ENCODE measurements at places on chromosomes 5 and 9.

GRCh38 chr5:90193185-90193822 lies 216.3 kb downstream of the CETN3 start:
- no peak for DNase-seq

- DNase-seq = no peak
Measured at GRCh38 chr9:33426843-33427293, 20.5 kb downstream of the AQP3 start.

DNA sequence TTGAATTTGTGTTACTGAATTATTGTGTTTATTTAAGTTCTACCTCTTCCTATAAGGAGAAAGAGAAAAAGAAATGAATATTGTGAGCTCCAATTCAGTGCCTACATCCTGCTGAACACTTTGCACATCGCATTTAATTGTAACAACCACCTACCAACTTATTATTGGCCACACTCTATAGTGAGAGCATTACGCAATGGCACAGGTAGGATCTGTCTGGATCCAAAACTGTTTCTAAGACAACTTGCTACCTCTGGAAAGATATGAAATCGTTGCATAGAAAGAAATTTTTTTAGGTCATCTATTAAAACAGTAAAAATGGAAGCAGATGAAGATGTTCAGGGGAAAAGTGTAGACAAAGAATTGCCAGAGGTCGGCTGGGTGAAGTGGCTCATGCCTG lies 227.2 kb upstream of the SNX2 start:
- DNase-seq = no peak

- no peak for DNase-seq
Measured at GRCh38 chr5:151682240-151682639, 4.5 kb downstream of the SPARC start.

GRCh38 chr9:15867334-15867733 lies 314.5 kb downstream of the CCDC171 start:
- no peak for DNase-seq

Data from 8988T (cell line).